ENCODE measurements at places on chromosomes 3 and 15. TPM values are rescaled to one million over a fixed set of nuclear protein-coding genes. Genes with fewer than 3 reads are reported as not detected.

DNA sequence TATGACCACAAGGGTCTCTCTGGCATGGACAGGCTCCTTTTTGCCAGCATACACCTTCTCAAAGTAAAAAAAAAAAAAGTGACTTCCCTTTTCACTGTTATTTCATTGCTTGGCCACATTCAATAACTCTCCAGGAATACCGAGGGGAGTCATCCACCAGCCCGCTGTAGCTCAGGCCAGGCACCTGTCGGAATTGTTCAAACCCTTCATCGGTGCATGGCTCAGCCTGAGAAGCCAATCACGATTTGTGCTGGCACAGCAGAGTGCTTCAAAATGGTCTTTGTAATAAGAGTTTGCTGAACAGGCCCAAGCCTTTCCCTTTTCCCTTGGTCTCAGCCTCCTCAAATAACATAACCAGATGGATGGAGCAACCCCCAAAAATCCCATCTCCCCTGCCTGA is 145.4 kb downstream of the PDZRN3 start:
- DNase-seq = no peak

GRCh38 chr15:69976366-69976994 is 121.2 kb downstream of the TLE3 start:
- no peak for DNase-seq

The CSTA gene
- total RNA-seq = 1.3 TPM

The SHISA5 gene
- 156 TPM for total RNA-seq

The SLC35G2 gene
- 2.9 TPM for total RNA-seq

The DUOXA1 gene
- not detected for total RNA-seq

The KNL1 gene
- total RNA-seq = 0.06 TPM
